DMS79 treated with DMSO at 0.1 percent for 48 hours (cell line): ENCODE measurements at places on chromosomes 2 and 18.
A peak's percentile ranks its signal among the peaks of the same experiment; 100 is the strongest.

DNA sequence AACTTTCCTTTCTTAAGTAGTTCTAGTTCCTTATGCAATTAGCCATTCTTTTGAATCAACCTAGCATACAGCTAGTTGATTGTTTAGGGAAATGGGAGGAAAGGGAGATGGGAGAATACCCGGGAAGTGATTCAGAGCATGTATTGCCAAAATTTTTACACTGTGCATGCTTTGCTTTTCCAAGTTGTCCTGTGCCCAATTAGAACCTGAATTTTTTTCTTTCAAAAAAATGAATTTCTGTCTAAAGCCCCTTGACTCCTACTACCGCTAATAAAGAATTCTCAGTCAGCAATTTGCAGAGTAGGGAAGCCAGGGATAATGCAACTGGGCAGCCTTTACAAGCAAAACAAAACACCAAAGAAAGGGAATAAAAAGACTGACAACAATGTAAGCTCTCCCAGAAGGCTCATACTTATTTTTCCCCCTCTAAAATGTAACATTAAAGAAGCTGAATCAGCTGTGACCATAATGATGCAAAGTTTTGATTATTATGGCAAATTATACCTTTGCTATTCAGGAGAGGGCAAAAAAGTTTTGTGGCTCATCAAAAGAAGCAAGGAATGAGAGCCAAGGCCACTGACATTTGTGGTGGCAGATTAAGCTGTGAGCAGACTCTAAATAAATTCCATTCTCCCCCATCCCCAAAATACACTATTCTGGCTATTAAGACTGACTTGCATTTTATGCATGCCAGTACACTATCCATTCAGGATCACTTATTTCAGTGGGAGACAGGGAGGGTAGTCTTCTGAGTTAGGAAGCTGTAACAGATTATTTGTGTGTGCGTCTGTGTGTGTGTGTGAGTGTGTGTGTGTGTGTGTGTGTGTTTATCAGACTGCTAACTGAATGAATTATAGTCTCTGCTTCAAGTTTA, 174.3 kb downstream of the ERBB4 start:
- no peak for DNase-seq

GRCh38 chr2:16409006-16409390, 256.6 kb downstream of the CYRIA start:
- no peak for DNase-seq

DNA sequence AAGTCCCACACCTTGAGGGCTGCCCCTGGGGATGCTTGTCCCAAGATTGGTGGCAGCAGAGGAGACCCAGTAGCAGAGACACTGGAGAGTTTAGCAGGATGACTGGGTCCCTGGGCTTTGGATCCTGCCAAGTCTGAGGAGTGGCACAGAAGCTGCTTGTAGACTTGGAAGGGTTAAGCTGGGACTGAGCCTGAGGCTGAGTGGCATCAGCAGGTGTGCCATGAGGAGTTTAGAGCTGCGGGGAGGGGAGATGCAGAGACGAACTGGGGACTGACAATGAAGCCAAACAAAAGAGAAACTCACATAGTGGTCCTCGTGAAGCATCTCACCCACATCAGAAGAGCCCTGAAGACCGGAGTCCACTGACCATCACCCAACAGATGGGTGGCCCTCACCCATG, 329.7 kb upstream of the KLHL29 start:
- DNase-seq, result no peak

DNA sequence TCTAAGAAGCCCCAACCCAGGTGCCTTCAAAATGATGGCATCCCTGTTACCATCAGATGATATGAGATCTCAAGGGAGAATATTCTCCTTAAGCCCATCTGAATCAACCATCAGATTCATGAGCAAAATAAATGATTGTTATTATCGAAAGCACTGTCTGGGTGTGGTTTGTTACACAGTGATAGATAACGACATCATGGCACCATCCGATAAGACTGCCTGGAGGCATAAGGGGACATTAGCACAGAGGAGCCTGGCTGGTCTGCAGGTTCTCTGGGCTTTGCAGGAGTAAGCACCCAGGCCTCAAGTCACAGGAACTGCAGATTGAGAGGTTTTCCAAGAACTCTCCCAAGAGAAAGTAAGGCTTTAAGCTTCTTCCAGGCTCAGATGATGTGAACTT, 15.6 kb downstream of the BMP10 start:
- no peak for DNase-seq

DNA sequence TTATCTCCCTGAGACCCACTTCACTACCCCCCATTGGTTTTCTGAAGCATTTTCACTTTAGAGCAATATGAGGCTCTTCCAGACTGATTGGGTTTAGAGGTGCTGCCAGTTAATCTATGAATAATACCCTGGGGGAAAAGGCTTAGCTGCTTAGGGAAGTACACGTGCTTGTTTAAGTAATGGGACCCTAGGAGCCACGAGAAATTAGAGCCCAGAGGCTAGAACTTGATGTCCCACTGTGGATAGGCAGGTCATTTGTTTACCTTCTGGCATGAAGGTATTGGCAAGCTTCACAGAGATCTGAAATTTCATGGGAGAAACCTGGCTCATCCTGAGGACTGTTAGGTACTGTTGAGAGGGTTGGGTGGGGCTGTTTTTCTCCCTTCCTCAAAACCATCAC, 59.7 kb downstream of the CLIP4 start:
- DNase-seq, result peak; percentile 23

DNA sequence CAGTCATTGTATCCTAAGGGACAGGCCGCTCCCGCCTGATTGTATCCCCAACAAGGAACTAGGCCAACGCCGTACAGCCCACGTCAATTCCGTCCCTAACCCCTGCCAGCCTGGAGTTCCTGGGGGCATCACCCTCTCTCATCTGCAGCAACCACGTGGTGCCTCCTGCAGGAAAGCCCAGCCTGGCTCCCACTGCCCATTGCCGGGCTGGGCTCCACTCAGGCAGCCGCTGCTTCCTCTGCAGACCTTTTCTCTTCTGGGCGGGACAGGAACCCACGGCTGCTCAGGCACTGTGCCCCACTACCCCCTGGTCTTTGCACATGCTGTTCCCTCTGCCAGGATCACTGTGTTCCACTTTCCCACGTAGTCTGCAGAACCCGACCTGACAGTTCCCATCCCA, 212.2 kb downstream of the TFCP2L1 start:
- no peak for DNase-seq
